GM12865 (cell line): ENCODE measurements at places on chromosomes 16 and 17.

GRCh38 chr16:4319454-4320421 lies 3.9 kb downstream of the GLIS2 start:
- peak; percentile 75 for DNase-seq

DNA sequence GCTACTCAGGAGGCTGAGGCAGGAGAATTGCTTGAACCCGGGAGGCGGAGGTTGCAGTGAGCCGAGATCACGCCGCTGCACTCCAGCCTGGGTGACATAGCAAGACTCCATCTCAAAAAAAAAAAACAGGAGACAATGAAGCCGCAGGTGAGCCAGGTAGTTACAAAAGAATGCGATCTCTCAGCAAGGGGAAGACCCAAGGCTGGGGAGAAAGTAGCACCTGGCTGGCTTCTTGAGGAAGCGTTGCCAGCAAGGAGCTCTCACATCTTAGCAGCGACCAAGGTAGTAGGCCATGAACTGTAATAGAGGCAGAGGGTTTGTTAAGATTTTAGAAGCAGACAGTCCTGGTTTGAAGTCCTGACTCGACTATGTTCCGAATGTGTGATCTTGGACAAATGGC lies 175.0 kb downstream of the AIPL1 start:
- DNase-seq: no peak

DNA sequence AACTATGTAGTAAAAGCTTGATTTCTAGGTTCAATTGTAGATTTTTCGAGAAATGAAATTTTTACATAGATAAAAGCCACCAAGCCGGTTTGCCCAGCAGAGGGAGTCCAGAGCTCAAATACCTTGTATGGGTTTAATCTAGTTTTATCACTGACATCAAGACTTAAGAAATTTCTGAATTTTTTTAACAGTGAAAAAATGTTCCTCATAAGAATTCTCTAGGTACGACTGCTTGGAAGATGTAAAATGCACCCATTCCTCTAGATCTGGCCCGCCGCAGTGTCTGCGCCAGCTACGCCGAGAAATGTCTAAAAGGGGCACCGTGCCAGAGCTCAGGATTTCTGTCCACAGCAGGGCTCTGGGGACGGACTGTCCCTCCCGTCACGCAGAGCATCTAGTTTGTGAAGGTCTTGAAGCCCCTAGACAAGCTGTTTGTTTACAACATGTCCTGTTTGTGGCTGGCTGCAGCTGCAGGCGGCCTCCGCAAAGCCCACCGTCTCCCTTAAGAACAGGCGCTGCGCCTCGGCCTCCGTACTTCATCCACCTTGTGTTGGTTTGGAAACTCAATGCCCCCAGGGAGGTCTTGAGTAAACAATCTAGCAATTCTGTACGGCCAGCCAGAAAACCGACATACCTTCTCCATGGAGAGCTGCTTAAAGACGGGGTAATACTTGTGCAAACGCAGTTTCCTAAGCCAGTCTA lies 24.8 kb downstream of the MAP1LC3B start:
- DNase-seq: peak; percentile 16

- peak; percentile 45 for DNase-seq
These were observed 440 bp downstream of the NPRL3 start for GRCh38 chr16:138049-138417.
